ENCODE measurements at places on chromosomes 6 and 20.

DNA sequence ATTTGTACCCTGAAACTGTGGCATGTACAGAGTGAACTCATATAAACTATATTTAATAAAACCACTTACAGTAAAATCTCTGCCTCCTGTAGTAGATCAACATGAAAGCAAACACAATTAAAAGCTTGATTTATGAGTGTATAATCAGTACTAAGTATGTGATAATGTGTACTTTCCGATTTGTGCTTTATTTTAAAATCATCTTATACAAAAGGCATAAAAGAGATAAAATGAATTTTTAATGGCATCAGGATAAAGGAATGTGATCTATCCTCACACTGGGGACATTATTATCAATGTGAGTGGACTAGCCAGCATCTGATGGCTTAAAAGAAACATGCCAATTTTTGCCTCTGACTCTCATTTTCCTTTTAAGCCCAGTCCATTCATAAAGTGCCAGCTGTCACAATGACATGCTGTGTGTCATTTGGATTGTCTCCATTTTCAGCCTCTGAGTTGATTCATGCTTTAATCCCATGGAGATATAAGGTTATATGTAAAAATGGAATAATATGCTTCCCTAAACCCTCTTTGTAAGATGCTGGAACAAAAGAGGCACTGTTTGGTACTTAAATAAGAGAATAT, 831.6 kb upstream of the EYS start:
- H3K4me1 ChIP-seq: no peaks in the 10 kb centered on the region
- DNase-seq: no peak
- no peak overlapping the region for H3K4me3 ChIP-seq

DNA sequence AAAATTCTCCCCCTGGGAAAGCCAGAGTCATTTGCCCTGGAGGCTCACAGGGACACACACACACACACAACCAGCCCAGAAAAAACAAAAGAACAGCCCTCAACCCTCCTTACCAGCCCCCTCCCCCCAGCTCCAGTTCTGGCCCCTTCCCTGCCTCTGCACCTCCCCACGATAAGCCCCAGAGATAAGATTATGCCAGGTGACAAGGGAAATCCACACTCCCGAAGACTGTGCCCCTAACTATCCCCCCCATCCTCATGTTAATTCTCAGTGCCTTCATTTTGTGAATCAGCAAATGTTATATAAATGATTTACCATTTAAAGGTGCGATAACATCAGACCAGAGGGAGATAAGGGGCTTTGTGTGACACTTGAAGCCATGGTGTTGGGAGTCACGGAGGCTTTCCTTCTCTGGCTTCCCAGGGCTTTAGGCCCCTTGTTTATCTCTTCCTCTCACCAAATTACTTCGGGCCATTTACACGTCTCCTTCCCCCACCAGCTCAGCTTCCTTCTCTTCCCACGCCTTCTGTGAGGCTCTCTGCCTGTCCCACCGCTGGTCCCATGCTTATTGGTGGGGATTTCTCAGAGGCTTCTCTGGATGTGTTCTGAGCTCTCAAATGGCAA, 12.5 kb upstream of the FOXC1 start:
- peaks cover 55% of the 10 kb centered on the region for H3K27me3 ChIP-seq
- no peak for DNase-seq
- H3K4me3 ChIP-seq: no peak overlapping the region
- no peak overlapping the region for H3K27ac ChIP-seq

GRCh38 chr6:82045965-82046756, 201.4 kb downstream of the IBTK start:
- no peak overlapping the region for H3K4me3 ChIP-seq
- H3K27ac ChIP-seq: no peak overlapping the region
- H3K4me1 ChIP-seq: no peaks in the 10 kb centered on the region
- no peaks in the 10 kb centered on the region for H3K27me3 ChIP-seq
- no peaks in the 10 kb centered on the region for H3K36me3 ChIP-seq

- H3K27me3 ChIP-seq: no peaks in the 10 kb centered on the region
- peaks cover 19% of the 10 kb centered on the region for H3K4me1 ChIP-seq
- no peak overlapping the region for H3K4me3 ChIP-seq
- no peaks in the 10 kb centered on the region for H3K36me3 ChIP-seq
These were observed 32.4 kb upstream of the ENPP4 start for GRCh38 chr6:46097366-46097765.

GRCh38 chr20:63218701-63219446, 2.9 kb upstream of the YTHDF1 start:
- H3K4me1 ChIP-seq: peaks cover 6% of the 10 kb centered on the region
- no peak for DNase-seq
- H3K4me3 ChIP-seq: no peak overlapping the region

GRCh38 chr6:163500105-163500504, 85.6 kb downstream of the QKI start:
- H3K27me3 ChIP-seq: no peaks in the 10 kb centered on the region
- no peak overlapping the region for H3K27ac ChIP-seq
- H3K4me1 ChIP-seq: peaks cover 2% of the 10 kb centered on the region
- DNase-seq: no peak
- H3K4me3 ChIP-seq: no peak overlapping the region

- H3K27me3 ChIP-seq: no peaks in the 10 kb centered on the region
- H3K4me1 ChIP-seq: no peaks in the 10 kb centered on the region
- no peak overlapping the region for H3K27ac ChIP-seq
- H3K4me3 ChIP-seq: no peak overlapping the region
These were observed 52.9 kb upstream of the RNF144B start for GRCh38 chr6:18334251-18334650.

DNA sequence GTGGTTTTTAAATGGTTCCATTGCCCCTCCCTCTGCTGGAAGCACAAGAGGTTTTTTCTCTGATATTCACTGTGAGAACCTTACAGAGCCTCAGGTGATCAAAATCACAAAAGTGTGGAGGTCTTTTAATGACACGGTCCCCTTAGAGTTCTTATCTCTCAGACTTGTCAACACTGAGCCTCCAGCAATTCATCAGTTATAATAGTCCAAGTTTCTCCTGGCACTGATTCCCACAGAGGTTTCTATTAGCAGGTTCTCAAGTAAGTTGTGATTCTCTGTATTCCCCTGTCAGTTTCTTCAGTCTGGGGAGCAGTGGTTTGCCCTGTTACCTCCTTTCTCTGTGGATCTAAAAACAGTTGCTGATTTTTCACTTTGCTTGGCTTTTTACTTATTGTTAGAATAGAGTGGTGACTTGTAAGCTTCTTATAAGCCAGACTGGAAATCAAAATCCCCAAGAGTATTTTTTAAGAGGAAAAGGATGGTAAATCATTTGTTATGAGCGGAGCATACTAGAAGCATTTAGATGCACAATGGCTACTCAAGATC, 157.4 kb upstream of the BMP5 start:
- H3K36me3 ChIP-seq: no peaks in the 10 kb centered on the region
- H3K4me1 ChIP-seq: no peaks in the 10 kb centered on the region
- H3K27ac ChIP-seq: no peak overlapping the region
- DNase-seq: no peak
- no peaks in the 10 kb centered on the region for H3K27me3 ChIP-seq

DNA sequence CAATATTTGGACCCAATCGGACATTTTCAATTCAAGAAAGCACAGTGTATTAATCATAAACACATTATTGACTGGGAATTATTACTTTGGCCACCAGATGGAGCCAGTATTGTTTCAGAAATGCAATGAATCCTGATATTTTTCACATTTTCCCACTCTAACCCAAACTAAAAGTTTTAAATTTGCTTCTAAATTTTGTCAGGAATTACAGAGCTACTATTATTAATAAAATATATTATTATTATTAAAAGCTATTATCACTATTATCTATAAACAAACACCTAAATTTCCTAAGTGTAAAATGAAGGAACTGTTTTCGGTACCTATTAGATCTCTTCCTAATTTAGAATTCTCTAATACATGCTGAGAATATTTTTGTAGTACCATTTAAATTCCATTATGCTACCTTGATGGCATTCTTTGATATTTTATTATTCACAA, 245.3 kb downstream of the OGFRL1 start:
- H3K4me3 ChIP-seq: no peak overlapping the region
- no peaks in the 10 kb centered on the region for H3K27me3 ChIP-seq
- no peak for DNase-seq
- H3K36me3 ChIP-seq: no peaks in the 10 kb centered on the region

DNA sequence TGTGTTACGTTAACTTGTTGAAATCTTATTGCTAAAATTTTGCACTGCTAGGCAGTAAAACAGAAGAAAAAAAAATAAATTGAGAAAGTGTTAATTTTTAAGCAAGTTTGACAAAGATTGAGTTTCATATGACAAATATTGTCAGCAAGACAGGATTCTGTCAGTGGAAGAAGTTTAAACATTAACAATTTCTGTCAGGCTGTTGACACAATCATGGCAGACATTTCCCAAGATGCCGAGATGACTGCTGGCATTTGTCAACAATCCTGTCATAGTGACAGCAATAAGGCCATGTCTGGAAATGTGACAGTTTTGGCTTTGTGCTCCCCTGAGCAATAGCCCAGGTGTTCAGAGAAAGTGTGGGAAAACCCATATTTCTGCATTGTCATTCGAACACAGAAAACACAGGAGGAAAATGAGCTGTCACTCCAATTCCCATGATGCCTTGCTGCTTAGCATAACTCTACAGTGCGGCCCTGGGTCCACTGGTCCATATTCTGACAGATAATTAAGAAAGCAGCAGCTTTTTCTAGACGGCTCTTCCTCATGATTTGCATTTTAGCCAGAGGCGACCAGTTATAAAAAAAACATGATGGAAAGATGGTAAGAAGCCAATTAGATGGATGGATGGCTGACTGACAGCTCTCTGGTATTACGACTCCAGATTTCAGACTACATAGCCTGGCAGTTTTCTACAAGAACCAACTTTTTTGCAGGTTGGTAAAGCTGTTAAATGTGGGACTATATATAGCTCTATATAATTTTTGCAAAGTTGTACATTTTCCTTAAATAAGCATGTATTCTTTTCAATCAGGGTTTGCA, 43.6 kb upstream of the DEFB112 start:
- no peak overlapping the region for H3K4me3 ChIP-seq
- DNase-seq: no peak
- no peaks in the 10 kb centered on the region for H3K4me1 ChIP-seq
- H3K36me3 ChIP-seq: no peaks in the 10 kb centered on the region

- H3K27ac ChIP-seq: no peak overlapping the region
- no peak overlapping the region for H3K4me3 ChIP-seq
- DNase-seq: no peak
- no peaks in the 10 kb centered on the region for H3K36me3 ChIP-seq
These were observed 36.5 kb downstream of the PPP1R16B start for GRCh38 chr20:38842026-38842425.

Data from adrenal gland (tissue), 19 donors.